ENCODE measurements at places on chromosomes 5 and 9.
A peak's percentile ranks its signal among the peaks of the same experiment; 100 is the strongest.

DNA sequence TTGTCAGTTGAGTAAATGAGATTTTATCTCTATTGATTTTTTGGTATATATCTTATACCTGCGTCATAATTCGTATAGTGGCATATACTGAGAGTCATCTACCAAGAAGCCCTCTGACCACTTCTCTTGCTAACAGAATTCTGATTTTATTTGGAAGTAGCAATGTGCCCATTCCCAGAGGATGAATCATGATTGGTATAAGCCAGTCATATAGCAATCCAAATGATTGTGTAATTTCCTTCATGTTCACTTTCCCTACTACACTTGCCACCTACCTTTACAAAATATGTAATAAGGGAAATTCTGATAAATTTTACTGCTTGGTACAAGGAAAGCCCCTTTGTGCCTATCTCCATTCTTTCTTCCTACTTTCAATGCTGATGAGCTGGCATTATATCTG lies 16.1 kb upstream of the ZNF462 start:
- DNase-seq, result no peak

DNA sequence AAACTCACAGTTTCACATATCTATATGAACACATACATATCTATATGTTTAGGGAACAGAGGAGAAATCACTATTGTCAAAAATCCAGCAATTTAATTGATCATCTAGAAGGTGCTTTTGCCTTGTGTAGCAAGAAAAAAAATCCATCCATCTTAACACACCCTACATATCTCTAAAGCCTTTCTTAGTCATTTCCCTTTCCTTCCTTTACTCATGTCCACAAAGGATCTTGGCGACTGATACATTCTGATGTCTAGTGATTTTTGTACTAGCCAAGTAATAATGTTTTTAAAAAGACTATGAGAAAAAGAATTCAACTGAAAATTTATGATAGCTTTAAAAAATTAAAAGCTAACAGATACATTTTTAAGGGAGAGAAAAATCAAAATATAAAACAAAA lies 22.5 kb downstream of the ZDHHC21 start:
- DNase-seq, result no peak

GRCh38 chr9:81543695-81544094 lies 145.7 kb downstream of the TLE1 start:
- DNase-seq, result no peak

- DNase-seq, result no peak
These were observed 83.0 kb downstream of the NTNG2 start for GRCh38 chr9:132244582-132245455.

DNA sequence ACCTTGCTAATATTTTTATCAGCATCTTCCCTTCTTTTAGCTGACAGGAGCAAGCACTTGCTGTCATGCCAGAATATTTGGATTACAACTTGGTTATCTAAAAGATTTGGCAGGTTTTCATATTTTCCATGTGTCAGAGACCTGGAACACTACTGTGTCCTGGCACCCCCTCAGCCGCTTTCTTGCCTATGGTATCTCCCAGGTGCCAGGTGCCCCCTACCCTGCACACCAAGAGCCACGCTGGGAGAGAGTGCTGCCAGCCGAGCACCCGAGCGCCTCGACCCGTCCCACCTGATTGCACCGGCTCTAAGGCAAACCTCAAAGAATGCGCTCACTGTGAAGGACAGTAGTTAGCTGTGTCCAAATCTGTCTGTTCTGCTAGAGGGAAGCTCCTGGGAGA lies 84.8 kb downstream of the GTF3C4 start:
- DNase-seq, result no peak

- DNase-seq, result no peak
These were observed 220.2 kb downstream of the AUH start for GRCh38 chr9:91141407-91141965.

DNA sequence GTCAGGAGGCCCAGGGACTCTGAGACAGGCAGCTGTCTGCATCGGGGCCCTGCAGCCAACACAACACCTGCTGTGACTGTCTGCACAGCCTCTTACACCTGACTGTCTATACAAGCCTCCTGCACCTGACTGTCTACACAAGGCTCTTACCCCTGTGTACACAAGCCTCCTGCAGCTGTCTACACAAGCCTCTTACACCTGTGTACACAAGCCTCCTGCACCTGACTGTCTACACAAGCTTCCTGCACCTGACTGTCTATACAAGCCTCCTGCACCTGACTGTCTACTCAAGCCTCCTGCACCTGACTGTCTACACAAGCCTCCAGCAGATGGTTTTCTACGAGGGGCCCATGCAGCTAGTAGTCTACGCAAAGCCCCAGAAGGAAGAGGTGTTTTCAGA lies 18.6 kb downstream of the IRX2 start:
- no peak for DNase-seq

- DNase-seq, result no peak
These were observed 213.9 kb downstream of the IRX2 start for GRCh38 chr5:2537378-2538145.

DNA sequence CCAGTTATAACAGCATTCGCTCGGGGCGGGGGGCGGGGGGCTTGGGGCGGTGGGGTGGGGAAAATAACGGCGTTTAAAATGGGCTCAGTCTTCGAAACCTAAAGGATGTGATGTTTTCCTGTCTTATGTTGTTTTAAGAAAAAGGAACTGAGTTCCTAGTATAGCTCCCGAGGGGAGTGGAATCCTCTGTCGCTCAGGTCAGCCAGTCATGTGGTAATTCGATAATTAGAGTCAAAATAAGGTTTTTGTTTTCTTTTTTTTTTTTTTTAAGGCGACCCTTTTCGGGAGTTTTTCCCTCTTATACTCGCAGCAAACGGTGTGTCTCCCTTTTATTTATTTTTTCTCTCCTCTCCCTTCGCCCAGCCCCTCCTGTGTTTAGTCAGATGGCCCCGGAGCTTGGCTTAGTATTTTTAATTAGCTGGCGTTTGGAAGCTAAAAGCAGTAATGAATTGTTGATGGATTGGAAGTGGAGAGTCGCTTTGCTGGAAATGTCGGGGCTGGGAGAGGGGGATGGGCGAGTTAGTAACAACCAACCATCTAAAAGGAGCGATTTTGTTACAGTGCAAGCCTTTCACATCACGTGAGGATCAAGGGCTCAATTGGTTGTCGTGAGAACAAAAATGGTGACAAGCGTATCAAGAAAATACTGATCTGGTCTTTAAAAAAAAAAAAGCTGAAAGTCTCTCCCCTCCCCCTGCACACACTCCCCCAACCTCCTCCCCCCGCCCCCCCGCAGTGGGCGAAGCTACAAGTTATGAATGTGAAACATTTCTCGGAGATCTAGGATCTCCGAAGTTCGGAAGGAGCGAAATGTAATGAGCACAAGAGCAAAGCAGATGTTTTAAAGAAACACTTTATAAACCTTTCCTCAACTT lies 714 bp upstream of the ZNF608 start:
- DNase-seq, result peak; percentile 92

DNA sequence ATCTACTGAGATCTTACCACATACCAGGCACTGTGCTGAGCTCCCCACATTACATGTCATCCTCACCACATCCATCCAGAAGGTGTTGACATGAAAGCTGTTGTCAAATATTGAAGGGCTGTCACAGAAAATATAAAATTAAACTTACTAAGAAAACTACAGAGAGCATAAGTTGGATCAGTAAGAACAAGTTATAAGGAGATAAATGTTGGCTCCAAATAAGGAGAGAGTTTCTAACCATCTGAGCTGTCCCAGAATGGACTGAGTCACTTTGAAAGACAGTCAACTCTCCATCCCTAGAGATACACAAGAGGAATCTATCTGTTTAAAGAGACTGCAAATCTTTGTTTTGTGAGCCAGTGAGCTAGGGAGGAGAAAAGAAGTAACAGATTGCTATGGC lies 169.8 kb downstream of the DRD1 start:
- DNase-seq, result no peak

- DNase-seq, result peak; percentile 64
These were observed at the start of gene AIF1L for GRCh38 chr9:131096269-131097125. Gene AIF1L (plus strand): TSS chr9:131096531. CDS start chr9:131096630, 99 bp downstream.

Measured in left hindlimb (tissue), 1 donor.